ENCODE measurements at places on chromosomes 16 and 17. TPM values are rescaled to one million over a fixed set of nuclear protein-coding genes. Genes with fewer than 3 reads are reported as not detected.

Gene SHCBP1
- 0.36 TPM for total RNA-seq

Gene CDT1
- 0.17 TPM for total RNA-seq

Gene P2RX5
- total RNA-seq, result 16.0 TPM

Gene SULT1A1
- 12.4 TPM for total RNA-seq

Gene ATXN7L3
- 128 TPM for total RNA-seq

Gene TEKT1
- not detected for total RNA-seq

Gene SETD1A
- 33.2 TPM for total RNA-seq

Gene CDH1
- total RNA-seq, result 0.20 TPM

Gene RRAD
- total RNA-seq, result 0.58 TPM
